ENCODE measurements at places on chromosomes 6 and 20.

- no peak for DNase-seq
Observed at GRCh38 chr20:8996817-8997512, 71.9 kb upstream of the PLCB4 start.

GRCh38 chr20:25300496-25301170 is 52.7 kb downstream of the PYGB start:
- DNase-seq: no peak

GRCh38 chr6:11008821-11009220 is 35.3 kb downstream of the ELOVL2 start:
- DNase-seq: no peak

- DNase-seq: no peak
Observed at GRCh38 chr6:12034837-12035236, 22.7 kb downstream of the HIVEP1 start.

GRCh38 chr6:3221578-3221977 is 5.9 kb downstream of the TUBB2B start:
- no peak for DNase-seq

- DNase-seq: no peak
Observed at GRCh38 chr6:3510178-3510577, 53.3 kb upstream of the SLC22A23 start.
